Pancreas (tissue), 10 donors: ENCODE measurements at places on chromosomes 12 and 14. TPM values are rescaled to one million over a fixed set of nuclear protein-coding genes. Genes with fewer than 3 reads are reported as not detected.

DNA sequence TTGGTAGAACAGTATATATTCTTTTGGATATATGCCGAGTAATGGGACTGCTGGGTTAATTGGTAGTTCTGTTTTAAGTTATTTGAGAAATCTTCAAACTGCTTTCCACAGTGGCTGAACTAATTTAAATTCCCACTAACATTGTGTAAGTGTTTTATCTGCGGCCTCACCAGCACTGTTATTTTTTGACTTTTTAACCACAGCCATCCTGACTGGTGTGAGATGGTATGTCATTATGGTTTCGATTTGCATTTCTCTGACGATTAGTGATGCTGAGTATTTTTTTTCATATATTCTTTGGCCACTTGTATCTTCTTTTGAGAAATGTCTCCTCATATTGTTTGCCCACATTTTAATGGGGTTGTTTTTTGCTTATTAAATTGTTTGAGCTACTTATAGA, 357.4 kb downstream of the C12orf50 start:
- H3K4me3 ChIP-seq: no peak overlapping the region
- H3K27ac ChIP-seq: no peak overlapping the region
- no peaks in the 10 kb centered on the region for H3K36me3 ChIP-seq
- DNase-seq: no peak
- no peaks in the 10 kb centered on the region for H3K27me3 ChIP-seq

DNA sequence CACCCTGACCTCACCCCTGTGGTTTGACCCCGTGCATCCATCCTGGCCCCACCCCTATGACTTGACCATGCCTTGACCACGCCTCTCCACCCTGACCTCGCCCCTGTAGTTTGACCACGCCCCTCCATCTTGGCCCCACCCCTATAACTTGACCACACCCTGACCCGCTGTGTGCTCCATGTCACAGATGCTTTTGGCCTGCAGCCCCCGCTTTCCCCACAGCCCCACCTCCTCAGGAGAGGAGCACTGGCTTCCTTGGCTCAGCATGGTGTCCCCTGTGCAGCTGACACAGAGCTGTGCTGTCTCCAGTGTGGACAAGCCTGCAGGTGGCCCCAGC, 269.9 kb upstream of the SFSWAP start:
- H3K4me1 ChIP-seq: no peaks in the 10 kb centered on the region
- H3K4me3 ChIP-seq: no peak overlapping the region
- DNase-seq: no peak
- H3K27ac ChIP-seq: no peak overlapping the region
- no peaks in the 10 kb centered on the region for H3K27me3 ChIP-seq

DNA sequence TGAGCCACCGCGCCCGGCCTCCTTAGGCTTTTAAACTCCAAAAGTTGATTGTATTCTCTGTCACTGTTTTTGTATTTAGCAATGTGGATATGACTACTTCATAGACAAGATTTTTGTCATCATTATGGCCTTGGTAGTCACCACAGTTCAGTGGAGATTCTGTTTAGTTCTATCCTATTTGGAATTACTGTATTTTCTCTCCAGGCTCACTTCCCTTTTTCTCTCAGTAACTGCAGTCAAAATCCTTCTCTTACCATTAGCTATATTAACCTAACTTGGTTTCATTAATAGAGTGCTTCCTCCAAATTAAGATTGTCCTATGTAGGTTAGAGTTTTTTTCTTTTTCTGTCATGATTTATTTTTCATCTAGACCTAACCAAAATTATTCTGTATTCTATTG, 283.9 kb downstream of the TMTC2 start:
- H3K36me3 ChIP-seq: no peaks in the 10 kb centered on the region
- no peaks in the 10 kb centered on the region for H3K27me3 ChIP-seq
- H3K27ac ChIP-seq: no peak overlapping the region
- no peaks in the 10 kb centered on the region for H3K4me1 ChIP-seq

Gene PSEN1
- total RNA-seq: 15.5 TPM

DNA sequence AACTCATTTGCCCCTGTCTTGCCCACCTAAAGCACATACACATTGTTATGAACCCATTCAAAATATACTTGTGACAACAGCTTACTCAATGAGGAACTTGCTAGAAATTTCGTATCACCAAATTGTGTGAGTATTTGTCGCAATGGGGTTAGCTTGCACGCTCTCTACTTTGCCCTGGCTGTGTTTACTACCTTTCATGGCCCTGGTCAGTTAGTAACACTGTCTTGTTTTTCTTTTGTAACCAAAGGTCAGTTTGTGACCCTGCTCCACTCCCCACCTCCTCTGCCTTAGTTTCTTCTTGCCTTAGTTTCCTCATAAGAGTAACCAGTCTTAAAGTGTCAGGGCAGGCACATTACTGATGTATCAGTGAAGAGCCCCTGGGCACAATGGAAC, 205.8 kb upstream of the EEA1 start:
- no peak overlapping the region for H3K27ac ChIP-seq
- no peaks in the 10 kb centered on the region for H3K27me3 ChIP-seq
- peaks cover 10% of the 10 kb centered on the region for H3K4me1 ChIP-seq
- no peaks in the 10 kb centered on the region for H3K36me3 ChIP-seq
- DNase-seq: no peak
- H3K4me3 ChIP-seq: no peak overlapping the region

Gene SMIM41
- total RNA-seq: not detected

- DNase-seq: no peak
- no peaks in the 10 kb centered on the region for H3K36me3 ChIP-seq
- H3K27ac ChIP-seq: no peak overlapping the region
- no peak overlapping the region for H3K4me3 ChIP-seq
Measured at GRCh38 chr12:131511391-131511802, 199.5 kb upstream of the SFSWAP start.

Gene WNT1
- not detected for total RNA-seq

DNA sequence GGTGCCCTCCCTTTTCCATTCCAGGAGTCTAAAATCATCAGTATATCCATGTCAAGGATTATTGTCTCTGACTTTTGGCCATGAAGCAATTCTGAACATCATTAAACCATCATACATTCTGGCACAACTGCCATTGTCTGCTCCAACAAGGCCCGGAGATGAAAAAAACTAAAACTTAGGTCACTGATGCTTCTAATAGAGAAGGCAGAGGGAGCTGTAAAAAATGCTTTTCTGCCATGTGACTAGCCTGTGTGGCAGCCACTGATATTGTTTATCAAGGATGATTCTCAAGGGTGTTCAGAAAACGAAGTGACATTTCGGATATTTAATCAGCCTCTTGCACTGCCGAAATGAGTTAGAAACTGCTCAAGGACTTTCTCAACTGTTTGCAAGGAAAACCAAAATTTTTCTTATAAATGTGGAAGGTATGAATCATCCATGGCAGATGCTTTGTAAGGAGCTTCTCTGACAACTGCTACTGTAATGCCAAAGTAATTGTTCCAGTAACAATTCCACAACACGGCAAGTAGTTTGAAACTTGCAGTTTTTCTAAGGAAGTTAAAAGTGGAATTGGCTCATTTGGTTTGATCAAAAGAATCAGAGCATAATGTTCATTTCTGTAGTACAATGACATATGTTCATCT, 1076.5 kb upstream of the FLRT2 start:
- DNase-seq: no peak
- no peaks in the 10 kb centered on the region for H3K4me1 ChIP-seq
- no peaks in the 10 kb centered on the region for H3K36me3 ChIP-seq
- H3K27ac ChIP-seq: no peak overlapping the region

DNA sequence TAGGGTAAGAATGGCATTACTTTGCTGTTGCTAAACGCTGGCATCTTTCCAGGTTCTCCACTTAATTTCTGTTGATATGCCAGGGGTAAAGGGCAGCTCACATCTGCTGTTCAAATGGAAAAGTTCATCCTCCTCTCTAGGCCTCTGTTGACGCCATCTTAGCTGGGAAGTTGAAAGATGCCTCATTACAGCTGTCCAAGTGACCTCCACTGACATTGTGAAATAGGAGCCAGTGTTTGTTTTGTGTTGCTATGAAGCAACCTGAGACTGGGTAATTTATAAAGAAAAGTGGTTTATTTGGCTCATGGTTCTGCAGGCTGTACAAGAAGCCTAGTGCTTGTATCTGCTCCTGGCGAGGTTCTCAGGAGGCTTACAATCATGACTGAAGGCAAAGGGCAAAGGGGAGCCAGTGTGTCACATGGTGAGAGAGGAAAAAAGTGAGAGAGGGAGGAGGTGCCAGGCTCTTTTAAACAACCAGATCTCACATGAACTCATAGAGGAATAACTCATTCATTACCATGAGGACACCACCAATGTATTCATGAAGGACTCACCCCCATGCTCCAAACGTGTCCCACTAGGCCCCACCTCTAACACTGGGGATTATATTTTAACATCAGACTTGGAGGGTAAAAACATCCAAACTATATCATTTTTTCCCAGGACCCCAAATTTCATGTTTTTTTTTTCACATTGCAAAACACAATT, 3.2 kb upstream of the ADAM21 start:
- H3K36me3 ChIP-seq: no peaks in the 10 kb centered on the region
- H3K27me3 ChIP-seq: no peaks in the 10 kb centered on the region

- H3K27me3 ChIP-seq: no peaks in the 10 kb centered on the region
- peaks cover 48% of the 10 kb centered on the region for H3K4me1 ChIP-seq
- H3K4me3 ChIP-seq: no peak overlapping the region
- no peaks in the 10 kb centered on the region for H3K36me3 ChIP-seq
- H3K27ac ChIP-seq: no peak overlapping the region
Measured at GRCh38 chr14:69654116-69654515, 42.7 kb downstream of the SUSD6 start.

Gene LHX5
- not detected for total RNA-seq
